ENCODE measurements at places on chromosomes 12 and 14.

GRCh38 chr14:72247896-72248465 lies 315.8 kb downstream of the RGS6 start:
- no peak for DNase-seq

DNA sequence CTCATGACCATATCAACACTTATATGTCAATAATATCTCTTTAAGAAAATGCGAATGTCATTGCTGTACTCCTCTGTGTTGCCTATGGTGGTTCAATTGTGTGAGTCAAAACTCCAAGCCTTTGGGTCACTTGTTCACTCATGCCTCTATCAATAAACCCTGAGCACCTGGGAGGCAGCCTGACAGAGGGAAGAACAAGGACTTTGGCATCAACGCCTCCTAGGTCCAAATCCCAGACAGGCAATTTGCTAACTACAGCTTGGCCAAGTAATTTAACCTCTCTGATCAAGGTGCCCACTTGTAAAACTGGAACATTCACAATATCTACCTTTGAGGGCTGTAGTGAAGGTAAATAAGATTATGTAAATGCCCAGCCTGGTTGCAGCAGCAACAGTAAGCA lies 137.8 kb downstream of the SAMD4A start:
- no peak for DNase-seq

DNA sequence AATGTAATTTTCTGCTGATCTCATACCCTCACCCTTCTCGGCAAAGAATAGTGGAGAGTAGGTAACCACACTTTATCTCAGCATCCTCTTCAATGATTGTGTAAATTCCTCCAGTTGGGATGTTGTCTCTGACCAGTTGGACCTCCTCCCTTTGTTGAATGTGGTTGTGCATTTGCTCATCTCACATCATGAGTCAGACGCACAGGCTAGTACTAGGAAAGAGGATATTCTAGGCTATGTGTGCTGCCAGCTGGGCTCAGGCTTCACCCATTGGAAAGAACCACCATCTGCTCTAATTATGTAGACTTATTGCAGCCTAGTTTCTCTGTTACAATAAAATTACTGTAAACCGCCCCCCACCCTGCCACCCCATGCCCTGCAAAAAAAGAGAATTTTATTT lies 90.3 kb downstream of the LMO3 start:
- DNase-seq: no peak

DNA sequence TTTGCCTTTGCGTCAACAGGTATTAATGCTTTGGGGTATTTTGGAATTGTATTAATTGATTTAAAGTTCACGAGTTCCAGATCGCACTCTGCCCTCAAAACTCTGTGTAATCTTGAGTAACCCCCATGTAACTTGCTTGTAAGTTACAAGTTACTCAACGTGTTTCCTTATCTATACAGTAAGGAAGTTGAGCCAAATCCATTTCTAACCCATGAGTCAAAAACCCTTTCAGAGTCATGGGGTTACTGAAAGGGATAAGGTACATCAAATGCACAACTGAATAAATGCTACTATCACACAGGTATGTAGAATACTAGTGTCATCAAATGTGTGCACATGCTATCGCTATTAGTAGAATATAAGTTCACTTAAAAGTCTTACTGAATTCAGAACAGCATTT lies 28.6 kb upstream of the ADAMTS20 start:
- DNase-seq: no peak

- DNase-seq: no peak
These were observed 6.3 kb downstream of the TBPL2 start for GRCh38 chr14:55433880-55434804.
